ENCODE measurements at places on chromosomes 6 and 20.

- DNase-seq = no peak
Measured at GRCh38 chr6:105850261-105851112, 235.6 kb upstream of the PRDM1 start.

- no peak for DNase-seq
Measured at GRCh38 chr6:106181664-106182418, 95.7 kb downstream of the PRDM1 start.

GRCh38 chr6:150905769-150906168 lies 40.3 kb downstream of the MTHFD1L start:
- DNase-seq = peak; percentile 37

GRCh38 chr20:53773792-53774401 lies 180.3 kb upstream of the ZNF217 start:
- no peak for DNase-seq

DNA sequence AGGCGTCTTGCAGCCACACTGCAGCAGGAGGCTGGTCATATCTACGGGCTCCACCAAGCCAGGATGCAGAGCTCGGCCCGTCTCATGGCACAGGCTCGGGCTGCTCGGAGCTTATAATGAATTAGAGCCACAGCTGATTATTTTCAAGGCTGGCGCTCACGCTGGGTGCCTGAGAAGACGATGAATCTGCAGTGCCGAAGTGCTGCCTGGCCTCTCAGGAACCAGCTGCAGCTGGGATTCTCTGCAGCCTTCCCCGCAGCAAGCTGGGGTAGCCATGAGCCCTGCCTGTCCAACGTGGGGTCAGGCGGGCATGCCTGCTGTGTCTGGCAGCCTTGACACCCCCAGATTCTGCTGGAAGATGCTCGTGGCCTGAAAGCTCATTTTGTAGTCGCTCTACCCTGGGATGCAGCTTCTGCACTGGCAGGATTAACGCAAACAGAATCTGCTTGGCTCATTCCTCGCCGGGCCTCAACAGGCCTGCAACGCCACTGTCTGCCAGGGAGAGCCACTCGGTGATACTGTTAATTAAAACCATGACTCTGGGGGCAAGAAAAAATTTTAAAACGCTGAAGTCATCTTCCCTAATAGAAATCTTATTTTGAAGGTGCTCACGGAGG lies 104.3 kb downstream of the CDH26 start:
- DNase-seq = no peak

DNA sequence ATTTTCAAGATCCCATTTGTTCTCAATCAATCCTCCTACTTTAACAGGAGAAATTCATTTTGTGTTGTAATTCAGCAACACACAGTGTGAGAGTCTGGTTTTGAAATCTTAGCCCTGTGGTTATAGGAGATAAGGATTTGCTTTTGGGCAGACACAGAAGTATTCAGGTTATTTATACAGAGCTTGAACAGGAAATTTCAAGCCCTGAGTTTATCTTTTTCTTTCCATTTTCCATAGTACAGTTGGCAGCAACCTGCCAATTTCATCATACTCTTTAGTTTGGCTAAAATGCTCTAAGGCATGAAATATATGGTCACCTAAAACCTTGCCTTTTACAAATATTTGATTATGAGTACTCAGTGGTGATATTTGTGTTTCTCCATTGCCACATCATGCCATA lies 41.4 kb downstream of the PKIB start:
- no peak for DNase-seq

DNA sequence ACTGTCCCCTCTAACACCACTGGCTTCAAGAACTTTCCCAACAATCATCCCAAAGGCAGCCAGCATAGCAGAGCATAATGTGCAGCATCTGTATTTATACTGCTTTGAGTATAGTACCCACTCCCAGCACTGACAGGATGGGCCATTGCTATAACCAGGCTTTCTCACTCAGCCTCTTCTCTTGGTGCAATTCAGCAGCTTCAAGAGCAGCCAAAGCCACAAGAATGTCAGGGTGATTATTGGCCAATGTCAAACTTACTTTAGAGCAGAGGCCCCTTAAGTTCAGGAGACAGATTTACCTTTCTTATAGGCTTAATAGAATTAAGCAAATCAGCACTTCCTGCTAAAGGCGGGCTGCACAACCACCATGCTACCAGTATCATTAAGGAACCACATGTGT lies 232.4 kb upstream of the RSPO3 start:
- DNase-seq = no peak

DNA sequence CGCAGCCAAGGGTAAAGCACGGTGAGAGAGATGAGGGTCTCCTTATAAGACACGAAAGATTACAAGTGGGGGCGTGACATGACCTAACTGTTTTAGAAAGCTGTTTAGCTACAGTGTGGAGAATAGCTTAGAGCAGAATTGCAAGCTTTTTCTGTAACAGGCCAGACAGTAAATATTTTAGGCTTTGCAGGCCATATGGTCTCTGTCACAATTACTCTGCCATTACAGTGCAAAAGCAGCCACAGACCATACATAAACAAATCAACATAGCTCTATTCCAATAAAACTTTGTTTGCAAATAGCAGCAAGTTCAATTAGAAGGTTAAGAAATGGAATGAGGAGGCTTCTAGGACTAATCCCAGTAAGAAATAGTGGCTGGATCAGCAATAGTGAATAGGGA lies 16.8 kb downstream of the PGM3 start:
- no peak for DNase-seq

- no peak for DNase-seq
Measured at GRCh38 chr6:113629975-113630737, 227.0 kb upstream of the MARCKS start.

DNA sequence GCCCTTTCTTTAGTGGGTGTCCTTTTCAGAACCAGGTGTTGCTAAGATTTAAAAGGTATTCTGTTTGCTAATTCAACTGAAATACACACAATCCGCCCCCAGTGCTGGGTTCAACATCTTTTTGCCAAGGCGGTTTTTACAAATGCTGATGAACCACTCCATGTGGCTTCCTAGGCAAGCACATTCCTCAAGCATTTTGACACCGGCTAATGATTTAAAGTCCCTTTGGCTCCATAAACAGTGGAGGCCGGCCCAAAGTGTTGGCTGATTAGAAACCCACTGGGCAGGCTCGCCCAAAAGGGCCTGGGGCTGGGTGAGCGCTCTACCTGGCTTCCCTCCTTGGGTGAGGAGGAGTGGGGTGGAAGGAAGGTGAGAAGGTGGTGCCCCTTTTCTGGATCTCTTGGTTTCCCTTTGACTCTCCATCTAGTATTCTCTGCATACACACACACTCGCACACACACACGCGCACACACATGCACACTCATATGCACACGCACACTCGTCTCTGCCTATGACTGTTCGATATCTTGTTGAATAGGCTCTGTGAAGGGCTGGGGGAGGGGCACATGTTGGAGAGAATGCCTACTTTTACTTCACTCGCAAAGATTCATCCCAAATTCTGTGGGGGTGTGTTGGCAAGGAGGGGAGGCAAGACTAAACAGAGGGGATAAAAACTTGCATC lies 66.7 kb upstream of the ARMC2 start:
- DNase-seq = peak; percentile 60

DNA sequence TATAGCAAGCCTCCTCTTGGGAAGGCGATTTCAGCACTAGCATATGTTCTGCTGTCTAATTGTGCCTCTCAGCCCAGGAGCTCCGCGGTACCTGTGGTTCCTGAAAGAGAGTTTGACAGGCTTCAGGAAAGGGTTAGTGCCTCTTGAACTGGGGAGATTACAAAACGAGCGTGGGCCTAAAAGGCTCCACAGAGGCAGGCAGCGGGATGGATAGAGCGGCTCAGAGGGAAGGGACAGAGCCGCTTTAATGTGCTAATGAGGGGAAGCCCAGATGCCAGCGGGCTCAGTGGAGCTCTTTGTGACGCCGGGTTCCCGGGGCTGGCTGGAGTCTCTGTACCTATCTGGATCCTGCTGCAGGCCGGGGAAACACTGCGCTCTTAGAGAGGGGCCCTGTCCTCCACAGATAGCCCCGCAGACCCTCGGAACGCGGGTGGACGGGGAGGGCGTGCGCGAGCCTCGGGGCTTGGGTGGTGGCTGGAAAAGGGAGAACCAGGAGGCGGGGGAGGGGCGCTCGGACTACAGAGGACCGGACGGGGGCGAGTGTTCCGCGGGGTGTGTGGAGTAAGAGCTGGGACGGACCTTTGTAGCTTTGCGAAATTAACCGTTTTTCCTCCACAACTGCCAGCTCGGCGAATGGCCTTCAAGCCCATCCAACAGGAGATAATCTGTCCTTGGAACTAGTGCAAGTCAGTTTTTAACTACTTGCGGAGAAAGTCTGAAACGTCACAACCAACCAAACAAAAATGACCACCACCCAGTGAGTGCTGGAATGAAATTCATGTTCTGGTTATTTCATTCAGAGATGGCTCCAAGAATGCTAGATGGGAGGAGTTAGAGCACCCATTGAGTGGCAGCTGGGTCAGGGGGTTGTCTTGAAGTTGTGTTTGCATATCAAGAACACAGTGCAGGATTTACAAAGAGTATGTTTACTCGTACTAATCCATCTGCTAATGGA lies 13.0 kb downstream of the SLC35F1 start:
- DNase-seq = peak; percentile 69

DNA sequence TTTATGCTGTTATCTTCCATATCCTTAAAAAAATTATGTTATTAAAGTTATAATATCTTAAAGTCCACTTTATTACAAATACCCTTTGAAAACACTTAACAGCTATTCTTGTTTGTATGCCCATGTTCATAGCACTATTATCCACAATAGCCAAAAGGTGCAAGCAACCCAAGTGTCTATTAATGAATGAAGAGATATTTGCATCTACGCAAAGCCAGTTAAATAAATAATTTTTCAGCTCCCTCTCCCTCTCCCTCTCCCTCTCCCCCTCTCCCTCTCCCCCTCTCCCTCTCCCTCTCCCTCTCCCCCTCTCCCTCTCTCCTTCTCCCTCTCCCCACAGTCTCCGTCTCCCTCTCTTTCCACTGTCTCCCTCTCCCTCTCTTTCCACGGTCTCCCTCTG lies 13.1 kb downstream of the CDK5RAP1 start:
- DNase-seq = no peak

- no peak for DNase-seq
Measured at GRCh38 chr20:7798176-7798575, 142.1 kb downstream of the HAO1 start.

Data from mesendoderm (in vitro differentiated cells).